ENCODE measurements at places on chromosomes 11 and 22.
A peak's percentile ranks its signal among the peaks of the same experiment; 100 is the strongest.

GRCh38 chr11:2209370-2209801 lies 37.8 kb upstream of the TH start:
- no peak for DNase-seq

GRCh38 chr11:57574061-57574460 lies 6.6 kb upstream of the UBE2L6 start:
- DNase-seq, result no peak

DNA sequence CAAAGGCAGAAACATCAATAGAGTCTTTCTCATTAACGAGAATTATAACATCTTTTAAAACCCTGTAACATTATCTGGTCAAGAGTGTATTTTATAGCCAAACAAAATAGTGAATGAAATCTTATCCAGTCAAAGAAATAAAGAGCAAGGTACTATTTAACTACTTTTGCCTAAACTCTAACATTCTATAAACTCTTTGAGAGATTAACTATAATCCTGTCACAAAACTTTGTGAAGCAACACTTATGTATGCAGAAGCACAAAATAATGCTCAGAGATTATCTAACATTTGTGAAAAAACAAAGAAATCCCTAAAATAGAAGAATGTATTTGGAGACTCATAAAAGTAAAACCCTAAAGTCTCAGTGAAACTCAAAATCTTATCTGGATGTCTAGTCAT lies 124.4 kb upstream of the LUZP2 start:
- DNase-seq, result no peak

DNA sequence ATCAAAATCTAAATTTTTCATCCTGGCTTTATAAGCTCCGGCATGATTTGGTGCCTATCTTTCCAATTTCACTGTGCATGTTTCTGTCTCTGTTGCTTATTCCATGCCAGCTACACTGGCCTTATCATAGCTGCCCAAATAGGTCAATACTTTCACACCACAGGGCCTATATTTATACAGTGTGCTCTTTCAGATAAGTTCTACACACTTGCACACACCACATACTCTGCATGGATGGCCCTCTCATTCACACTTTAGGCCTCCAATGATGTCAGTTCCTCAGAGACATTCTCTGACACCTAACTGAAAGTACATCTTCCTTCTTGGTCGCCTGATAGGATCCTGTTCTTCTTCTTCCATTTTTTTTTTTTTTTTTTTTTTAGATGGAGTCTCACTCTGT lies 7.0 kb downstream of the ALG8 start:
- DNase-seq, result no peak

DNA sequence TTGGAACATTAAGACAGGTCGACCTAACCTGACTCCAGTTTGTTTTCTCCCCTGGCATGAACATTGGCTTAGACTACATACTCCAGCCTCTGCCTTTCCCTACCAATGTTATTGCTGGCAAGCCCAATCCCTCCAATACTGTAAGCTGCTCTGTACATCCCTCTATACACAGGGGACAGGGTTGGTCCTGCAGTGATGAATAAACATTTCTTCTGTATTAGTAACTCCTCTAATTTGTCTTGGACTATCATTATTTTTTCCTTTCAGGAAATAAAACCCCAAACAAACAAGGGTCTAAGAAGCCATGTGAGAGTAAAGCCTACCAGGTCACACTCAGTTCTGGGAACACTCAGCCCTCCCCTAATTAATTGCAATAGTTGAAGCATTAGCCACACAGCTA lies 35.1 kb upstream of the FJX1 start:
- DNase-seq, result no peak

DNA sequence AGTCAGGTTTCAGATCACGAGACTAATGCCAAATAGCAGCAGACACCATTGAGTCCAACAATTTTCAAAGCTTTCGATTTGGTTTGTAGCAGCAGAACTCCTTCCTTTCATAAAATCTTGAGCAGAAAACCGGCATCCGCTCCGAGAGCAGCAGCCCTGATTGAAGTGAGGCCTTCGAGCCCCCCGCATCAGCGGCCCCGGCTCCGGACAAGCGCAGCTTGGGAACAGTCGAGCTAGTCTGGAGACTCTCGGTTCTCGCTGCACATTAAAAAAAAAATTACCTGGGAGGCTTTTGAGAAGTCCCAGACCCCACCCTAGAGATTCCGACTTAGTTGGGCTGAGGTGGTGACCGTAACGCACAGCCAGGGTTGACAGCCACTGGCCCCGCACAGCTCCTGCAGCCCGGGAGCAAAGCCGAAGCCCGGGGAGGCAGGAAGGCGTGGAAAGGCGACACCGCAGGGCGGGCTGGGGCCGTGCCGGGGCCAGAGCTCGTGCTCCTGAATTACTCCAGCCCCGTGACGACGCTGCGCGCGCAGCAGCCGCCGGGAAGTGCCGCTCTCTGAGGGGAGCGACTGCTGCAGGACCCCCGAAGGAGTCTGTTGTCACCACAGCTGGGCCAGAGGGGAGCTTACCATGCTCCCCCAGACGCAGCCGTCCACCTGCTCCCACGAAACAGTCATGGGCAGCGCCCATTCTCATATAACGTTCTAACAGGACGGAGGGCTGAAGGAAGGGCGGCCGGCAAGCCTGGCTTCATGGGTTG lies 57.8 kb downstream of the SPATA19 start:
- DNase-seq, result no peak

DNA sequence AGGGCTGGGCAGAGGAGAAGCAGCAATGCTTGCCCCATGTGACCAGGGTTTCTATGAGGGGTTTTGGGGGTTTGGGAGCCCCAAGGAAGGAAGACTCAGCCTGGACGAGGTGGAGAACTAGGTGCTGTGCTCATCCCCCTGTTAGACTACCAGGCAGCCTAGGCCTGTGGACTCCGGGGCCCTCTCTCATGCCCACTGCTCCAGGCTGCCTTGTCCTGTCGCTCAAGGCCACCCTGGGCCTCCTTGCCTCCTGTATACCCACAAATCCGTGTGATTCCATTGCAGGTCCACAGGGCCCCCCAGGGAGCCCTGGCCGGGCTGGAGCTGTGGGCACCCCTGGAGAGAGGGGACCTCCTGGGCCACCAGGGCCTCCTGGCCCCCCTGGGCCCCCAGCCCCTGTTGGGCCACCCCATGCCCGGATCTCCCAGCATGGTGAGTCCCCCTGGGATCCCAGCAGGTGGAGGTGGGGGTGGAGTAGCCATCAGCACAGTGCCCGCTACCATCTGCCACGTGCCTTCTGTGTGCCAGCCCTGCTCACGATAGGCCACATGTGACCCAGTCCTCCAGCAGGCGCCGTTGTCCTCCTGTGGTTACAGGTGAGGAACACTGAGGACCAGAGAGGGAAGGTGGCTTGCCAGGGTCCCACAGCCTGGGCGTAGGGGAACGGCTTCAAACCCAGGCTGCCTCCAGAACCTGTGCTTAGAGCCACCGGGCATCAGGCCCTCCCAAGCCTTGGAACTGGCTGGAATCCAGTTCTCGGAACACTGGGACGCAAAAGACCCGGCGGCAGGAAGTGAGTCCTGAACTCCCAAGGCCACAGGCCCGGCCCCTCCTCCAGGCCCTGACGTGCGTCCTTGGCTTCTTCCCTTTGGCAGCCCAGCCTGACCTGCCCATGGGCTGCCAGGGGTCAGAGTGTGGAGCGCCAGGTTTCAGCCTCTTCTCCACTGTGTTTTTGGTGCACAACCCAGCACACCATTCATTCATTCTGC lies 26.6 kb downstream of the EMID1 start:
- peak; percentile 6 for DNase-seq

DNA sequence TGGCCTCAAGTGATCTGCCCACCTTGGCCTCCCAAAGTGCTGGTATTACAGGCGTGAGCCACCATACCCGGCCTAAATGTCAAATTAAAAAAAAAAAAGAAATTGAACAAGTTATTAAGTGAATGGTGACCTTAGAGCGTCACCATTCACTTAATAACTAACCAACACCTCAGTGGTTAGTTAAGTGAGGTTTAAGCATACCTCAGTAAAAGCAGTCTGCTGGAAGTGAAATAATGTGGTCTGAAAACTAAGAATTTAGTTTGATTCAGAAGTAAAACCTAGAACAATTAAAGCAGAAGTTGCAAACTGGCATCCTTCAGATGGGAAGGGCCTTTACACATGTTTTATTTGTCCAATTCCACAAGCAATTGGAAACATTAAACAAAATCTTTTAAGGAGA lies 71.5 kb downstream of the FCHSD2 start:
- no peak for DNase-seq
